ENCODE measurements at places on chromosomes 6 and 20.

GRCh38 chr20:33793011-33793931 is 17.9 kb upstream of the CHMP4B start:
- no peak for DNase-seq

GRCh38 chr20:49507741-49508434 is 25.4 kb upstream of the KCNB1 start:
- DNase-seq: no peak

GRCh38 chr6:154615483-154616025 is 105.1 kb upstream of the CNKSR3 start:
- no peak for DNase-seq

DNA sequence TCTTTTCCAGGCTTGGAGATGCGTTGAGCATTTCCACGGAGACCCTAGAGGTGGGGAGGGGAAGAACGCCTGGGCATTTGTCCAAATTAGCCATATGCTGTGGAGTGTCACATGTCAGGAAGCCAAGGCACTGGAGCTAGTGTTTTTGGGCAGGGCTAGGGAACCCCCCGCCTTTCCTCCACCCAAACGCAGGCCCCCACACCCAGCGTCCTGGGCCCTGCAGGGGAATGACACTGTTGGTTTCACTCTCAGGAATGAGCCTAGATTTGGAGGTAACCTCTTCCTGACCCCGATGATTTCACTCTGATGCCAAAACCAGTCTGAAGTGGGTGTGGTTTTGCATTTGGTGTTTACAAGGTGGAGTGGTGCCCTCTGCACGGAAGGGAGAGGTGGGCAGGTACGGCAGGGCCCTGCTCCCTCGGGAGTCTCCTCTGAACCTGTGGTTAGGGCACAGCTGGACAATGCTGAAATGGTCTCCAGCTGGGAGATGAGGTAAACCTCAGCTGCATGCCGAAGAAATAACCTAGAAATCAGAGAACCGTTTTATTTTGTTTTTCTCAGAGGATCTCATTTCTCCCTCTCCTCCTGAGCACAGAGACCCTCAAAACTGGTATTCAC is 29.5 kb downstream of the MTHFD1L start:
- DNase-seq: no peak

GRCh38 chr6:161249327-161249726 is 24.5 kb downstream of the AGPAT4 start:
- no peak for DNase-seq
